Head of caudate nucleus (tissue), 42 donors: ENCODE measurements at places on chromosomes 7 and 10.
A peak's percentile ranks its signal among the peaks of the same experiment; 100 is the strongest.

GRCh38 chr7:96244244-96244991, 77.5 kb downstream of the SLC25A13 start:
- DNase-seq = no peak

GRCh38 chr7:142349670-142350405, 92.0 kb upstream of the PRSS58 start:
- no peak for DNase-seq

- DNase-seq = no peak
Observed at GRCh38 chr10:74949034-74949832, 122.8 kb downstream of the KAT6B start.

GRCh38 chr7:141739250-141739649, 1.1 kb downstream of the SSBP1 start:
- no peak for DNase-seq

- DNase-seq = no peak
Observed at GRCh38 chr7:66609176-66609575, 19.5 kb upstream of the KCTD7 start.

DNA sequence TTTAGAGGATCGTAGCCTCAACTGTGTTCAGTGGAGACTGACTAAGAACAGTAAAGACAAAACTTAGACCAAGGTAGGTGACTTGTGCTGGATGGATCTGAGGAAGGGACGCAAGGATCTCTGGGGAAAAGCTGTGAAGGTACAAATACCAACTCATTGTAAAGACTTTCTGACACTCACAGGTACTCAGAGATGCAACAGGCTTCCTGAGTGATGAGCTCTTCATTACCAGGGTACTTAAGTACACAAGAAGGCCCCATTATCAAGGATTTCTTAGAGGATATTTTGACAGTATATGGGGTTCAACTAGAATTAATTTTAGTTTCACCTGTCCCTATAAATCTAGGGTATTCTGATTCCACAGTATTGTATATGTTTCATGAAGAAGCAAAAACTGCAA, 440.7 kb downstream of the PLXDC2 start:
- DNase-seq = no peak

DNA sequence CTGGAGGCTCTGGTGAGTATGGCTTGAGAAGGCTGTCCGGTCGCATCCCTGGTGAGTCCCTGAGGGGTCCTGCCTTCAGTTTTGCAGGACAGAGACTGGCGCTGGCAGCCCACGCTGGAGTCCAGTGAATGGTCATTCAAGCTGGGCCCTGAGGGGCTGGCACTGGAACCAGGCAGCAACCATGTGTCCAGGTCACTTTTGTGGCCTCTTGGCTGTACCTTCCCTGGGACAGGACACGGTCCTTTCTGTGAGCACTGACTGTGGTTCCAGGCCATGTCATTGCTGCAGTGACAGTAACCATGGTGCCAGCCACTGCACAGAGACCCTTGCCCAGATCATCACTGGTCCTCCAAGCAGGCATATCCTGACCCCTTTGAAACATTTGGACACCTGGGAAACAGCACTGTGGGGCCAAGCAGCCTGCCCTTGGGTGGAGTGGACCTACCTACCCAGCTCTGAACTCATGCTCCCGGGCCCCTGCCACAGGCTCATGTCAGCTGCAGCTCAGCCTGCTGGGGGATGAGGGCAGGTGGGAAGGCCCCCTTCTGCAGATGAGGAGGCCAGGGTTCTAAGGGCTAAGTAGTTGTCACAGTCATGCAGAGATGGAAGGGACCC, 72.1 kb downstream of the ADCY1 start:
- DNase-seq = no peak

GRCh38 chr10:9262770-9263169, 1208.3 kb downstream of the GATA3 start:
- DNase-seq = no peak

- no peak for DNase-seq
Observed at GRCh38 chr7:6158424-6159096, 113.9 kb downstream of the CYTH3 start.

- DNase-seq = no peak
Observed at GRCh38 chr10:119222966-119223386, 15.6 kb downstream of the GRK5 start.

DNA sequence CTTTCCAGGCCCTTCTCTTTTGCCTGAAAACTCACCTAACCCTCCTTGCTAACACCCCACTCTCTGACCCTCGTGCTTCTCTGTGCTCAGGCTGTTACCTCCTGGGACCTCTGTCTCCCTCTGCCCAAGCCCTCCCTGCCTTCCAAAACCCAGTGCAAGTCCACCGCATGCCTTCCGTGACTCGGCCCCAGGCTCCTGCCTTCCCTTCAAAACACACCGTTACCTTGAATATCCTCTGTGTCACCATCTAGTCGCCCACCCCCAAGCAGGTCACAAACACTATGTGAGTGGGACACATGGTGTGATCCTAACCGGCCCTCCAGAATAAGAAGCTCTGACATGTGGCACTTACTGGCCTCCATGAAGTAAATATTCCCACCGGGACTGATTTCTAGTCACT, 176.7 kb downstream of the GRID1 start:
- peak; percentile 4 for DNase-seq

- DNase-seq = no peak
Observed at GRCh38 chr7:2173189-2173827, 59.4 kb downstream of the MAD1L1 start.

DNA sequence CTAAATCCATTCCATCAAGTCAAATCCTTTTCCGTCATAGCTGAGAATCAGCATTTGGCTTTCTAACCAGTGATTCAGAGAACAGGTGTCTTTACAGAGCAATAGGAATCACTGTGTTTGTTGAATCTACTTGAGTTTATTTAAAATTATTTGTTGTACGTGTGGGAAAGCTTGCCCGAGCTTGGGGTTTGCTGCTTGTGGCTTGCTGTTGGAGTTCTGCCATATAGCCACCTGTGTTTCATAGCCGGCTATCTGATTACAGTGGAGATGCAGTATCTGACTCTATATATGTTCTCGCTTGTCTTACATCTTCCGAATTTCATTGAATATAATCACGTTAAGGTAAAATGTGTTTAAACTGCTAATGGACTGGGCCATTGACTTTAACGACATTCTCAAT, 274.3 kb upstream of the MKI67 start:
- no peak for DNase-seq

- no peak for DNase-seq
Observed at GRCh38 chr7:151570366-151570915, 50.7 kb upstream of the RHEB start.

DNA sequence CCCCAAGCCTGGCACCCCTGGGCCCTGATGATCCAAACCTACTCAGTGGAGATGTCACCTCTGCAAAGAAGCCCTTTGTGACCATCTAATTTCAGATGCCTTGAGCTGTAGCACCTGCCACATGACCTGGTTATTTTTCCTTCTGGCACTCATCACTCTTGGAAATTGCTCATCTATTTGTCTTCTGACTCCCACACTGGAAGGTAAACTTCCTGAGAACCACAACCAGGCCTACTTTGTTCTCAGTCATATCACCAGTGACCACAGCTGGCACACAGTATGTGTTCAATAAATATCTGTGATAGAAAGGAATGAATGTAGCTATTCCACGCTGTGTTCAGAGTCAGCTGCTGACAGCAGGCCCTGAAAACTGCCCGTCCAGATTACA, 97.1 kb downstream of the SH3PXD2A start:
- no peak for DNase-seq

DNA sequence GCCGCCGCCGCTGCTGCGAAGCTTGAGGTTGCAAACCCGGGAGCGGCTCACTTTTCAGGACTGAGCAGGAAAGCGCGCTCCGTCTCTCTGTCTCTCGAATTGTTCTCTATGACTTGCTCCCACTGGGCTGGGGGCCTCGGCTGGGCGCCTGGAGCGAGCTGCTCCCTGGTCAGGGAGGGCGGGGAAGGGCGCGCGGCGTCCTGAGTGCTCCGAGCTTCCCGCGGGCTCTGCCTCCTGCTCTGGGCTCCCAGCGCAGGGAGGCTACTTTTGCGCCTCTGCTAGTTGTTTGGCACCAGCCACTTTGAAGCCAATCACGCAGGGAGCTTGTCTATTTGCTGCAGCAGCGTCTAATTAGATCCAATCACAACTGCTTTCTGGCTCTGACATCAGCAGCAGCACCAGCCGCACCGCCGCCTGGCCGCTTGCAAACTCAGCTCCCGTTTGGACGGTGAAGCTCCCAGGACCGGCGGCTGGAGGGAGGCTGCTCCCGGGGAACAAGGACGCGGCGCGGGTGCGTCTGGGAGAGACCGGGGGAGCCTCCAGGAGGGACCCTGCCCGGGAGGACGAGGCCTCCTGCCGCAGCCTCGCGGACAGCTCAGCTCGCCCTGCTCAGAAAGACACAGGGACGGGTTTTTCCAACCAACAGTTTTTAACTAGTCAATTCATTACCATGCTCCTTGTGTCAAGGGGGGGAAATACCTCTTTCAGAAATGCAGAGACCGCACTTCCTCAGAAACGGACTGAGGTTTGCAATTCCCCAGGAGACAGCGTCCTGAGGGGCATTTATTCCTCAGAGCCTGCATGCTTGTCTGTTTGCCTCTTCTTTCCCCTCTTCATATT, at the start of gene ADARB2:
ADARB2 (minus strand) TSS at position 304 of the 840 bp plus-strand sequence.
- DNase-seq = peak; percentile 86

DNA sequence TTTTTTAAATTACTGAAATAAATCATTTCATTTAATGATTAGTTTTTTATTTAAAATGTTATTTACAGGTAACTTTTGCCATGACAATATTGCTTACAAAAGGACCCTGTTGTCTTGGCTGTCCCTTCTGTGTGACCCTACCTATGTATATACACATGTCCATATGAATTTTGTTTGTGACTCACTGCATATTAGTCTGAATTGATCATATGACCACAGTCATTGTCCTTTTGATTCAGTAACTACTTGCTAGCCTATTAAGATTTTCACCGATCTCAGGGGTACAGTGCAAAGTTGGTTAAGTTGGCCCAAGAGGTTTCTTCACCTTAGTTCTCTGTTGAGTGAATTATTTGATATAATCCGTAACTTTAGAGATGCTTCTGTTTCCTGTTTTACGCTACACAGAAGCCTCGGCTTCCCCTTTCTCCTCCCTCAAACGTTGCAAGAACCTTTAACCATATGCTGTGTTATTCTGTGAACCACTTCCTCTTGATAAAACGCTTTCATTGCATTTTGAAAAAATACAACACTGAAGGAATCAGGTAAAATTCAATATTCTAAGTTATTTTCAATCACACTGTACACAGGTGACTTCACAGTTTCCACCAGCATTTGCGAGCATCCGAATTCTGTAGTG, 43.9 kb downstream of the APBB1IP start:
- no peak for DNase-seq

GRCh38 chr10:35375091-35375765, 38.9 kb downstream of the CCNY start:
- DNase-seq = no peak

DNA sequence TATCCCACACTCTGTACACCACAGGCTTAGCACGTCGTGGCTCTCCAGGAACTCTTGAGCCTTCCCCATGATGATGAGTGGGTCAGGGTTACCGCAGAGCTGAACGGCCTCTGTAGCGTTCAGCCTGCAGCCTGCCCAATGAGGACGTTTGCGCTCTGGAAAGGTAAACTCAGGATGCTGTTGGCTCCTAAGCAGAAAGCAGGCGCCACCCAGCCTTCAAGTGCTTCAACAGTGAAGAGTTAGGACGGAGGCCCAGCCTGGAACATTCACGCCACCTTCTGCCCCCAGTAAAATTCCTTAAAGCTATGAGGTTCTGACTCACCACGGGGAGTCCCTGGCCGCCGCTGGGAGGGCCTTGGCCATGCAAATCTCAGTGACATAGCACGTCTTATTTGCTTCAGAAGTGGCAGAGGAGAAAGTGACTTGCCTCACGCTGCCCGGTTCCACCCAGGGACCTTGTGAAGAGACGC, 161.5 kb upstream of the SH2B2 start:
- DNase-seq = no peak

GRCh38 chr10:586151-586550, 103.3 kb downstream of the DIP2C start:
- DNase-seq = no peak

DNA sequence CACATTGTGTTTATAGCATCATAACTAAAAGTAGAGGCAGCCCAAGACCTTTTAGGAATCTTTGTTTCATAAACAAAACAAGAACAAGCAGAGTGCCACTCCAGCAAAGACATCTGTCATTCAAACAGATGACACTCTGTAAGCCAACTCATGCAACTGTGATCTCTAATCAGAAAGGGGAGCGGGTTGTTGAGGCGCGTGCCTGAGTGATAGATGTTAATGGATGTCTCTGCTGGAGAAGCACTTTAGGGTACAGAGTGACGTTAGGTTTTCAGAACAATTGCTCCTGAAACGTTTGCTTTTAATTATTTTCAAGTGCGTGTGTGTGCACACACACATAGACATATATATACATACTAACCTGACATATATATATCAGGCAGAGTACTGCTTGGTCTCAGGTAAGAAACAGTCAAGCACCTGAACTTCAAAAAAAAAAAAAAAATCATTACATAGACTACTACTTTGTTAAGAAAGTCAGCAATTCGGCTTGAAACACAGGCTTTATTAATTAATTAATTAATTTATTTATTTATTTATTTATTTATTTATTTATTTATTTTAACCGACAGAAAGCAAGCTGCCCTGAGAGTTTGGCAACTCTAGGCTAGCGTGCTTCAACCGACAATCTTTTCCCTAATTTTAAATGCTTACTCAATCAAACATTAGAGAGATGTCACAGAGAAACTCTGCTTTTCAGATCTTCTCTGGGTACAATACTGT, 109.1 kb downstream of the POU6F2 start:
- no peak for DNase-seq

- DNase-seq = no peak
Observed at GRCh38 chr7:111987115-111987826, 218.9 kb downstream of the DOCK4 start.

DNA sequence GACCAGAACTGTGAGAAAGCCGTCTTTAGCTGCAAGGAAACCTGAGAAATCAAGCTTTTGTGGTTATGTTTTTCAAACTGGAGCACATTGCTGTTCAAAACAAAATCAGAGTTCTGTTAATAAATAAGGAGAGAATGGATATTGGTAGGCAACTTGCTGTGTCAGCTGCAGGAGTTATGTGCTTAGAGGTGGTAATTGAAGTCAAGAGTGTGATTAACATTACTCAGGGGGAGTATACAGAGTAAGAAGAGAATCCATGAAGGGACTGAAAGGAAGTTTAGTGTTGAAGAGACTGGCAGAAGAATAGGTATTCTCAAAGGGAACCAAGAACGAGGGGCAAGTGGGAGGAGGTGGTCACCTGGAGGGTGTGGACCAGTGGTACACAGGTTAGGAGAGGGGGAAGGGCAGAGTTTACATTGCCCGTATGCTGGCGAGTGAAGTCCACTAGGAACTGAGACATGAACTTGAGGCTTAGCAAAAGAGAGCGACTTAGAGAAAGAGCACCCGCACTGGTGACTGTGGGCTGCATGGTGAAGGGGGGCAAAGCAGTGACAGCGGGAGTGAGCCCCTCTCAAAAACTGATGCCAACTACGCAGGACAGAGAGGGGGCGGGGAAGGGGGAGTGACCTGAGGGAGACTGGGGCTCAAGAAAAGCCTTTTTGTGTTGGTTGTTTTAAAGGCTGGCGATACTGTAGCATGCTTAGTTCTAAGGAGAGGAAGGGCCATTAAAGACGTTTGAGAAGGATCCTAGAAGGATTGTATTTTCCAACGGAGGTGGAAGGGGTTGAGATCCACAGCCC, 80.0 kb downstream of the SDK1 start:
- no peak for DNase-seq
